ENCODE measurements at places on chromosomes 4 and X.
A peak's percentile ranks its signal among the peaks of the same experiment; 100 is the strongest.

DNA sequence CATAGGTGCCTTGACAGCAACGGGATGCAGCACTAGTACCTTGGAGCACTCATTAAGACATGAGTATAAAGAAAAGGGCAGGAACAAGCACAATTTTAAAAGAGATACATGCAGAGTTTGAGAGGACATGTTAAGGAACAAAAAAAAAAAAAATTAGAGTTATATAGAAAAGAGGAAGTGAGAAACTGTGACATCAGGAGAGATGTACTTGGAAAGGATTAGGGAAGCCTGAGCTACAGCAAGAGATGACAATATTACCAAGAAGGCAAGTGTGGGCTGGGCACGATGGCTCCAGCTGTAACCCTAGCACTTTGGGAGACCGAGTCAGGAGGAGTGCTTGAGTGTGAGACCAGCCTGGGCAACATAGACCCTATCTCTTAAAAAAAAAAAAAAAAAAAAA, 37.4 kb downstream of the GPR143 start:
- no peak for DNase-seq

- no peak for DNase-seq
These were observed 154.4 kb downstream of the EFHC2 start for GRCh38 chrX:44189116-44189515.

GRCh38 chr4:176198316-176198903, 3.0 kb upstream of the SPATA4 start:
- no peak for DNase-seq

GRCh38 chr4:79266136-79266535, 59.7 kb downstream of the NAA11 start:
- DNase-seq, result no peak

GRCh38 chrX:149540131-149540620, 636 bp upstream of the EOLA1 start:
- peak; percentile 84 for DNase-seq

- DNase-seq, result no peak
These were observed 9.6 kb upstream of the SLAIN2 start for GRCh38 chr4:48331577-48332330.

DNA sequence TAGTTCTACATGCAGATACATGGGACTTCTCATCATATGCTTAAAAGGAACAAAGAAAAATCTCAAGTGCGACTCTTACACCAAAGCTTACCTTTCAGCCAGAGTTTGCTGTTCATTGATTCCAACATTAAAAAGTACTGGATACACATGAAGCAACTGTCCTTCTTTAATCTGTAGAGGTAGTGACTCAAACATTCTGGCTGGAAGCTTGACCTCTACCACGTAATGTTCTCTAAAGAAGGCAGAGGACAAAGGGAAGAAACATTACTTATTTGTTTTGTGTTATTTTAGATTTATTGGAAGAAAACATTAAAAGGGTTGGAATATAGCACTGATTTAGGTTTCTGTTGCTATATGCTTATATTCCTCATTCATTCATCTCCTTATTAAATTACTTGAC, 476.1 kb downstream of the IL15 start:
- DNase-seq, result no peak

GRCh38 chr4:168920441-168921065, 89.5 kb downstream of the CBR4 start:
- no peak for DNase-seq

DNA sequence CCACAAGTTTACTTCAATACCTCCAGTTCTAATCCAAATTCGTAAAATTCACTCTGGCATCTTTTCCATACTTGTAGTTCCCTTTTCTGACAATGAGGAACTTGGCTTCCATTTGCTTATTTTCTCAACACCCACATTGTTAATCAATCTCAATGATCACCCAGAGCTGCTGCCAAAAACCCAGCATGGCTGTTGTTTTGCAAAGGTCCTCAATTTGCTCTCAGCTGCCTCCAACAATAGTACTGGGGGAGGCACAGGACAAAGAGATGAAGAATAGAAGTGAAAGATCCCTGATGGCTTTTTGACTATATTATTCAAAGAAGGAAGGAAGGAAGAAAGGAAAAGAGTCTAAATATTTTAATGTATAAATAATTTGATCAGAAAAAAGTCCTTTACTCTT, 847.8 kb downstream of the RAPGEF2 start:
- no peak for DNase-seq

DNA sequence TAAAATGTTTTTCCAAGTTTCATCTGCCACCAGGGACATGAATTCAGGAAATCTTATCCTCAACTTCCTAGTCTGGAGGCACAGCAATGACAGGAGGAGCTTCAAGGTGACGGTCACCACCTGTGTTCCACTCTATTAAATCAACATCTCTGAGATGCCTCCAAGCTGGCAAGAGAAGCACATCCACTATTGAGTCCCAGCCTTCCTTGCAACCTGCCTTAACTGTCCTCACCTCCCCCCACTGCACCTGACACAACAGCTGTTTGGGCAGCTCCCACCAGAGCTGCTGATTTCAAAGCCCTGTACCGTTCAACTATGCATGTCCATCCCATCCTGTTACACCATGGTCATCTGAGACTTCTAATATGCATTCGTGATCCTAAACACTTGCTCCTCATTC, 123.4 kb downstream of the COL25A1 start:
- DNase-seq, result no peak

DNA sequence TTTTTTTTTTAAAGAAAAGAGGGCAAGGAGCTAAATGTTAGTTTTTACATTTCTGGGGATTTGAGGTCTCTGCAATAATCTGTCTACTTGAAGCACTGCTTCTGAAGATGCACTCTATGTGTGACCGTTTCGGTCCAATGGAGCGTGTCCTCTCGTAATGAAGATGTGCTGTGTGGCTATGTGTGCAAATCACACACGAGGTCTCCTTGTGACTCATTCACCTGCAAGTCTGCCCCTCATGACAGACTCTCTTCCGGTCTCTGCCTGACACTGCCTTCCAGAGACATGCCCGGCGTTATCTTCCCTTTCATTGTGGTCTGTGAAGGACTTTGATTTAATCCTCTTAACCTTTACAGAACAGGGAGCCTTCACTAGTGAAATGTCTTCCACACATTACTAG, 84.3 kb downstream of the TRAM1L1 start:
- no peak for DNase-seq

- DNase-seq, result no peak
These were observed 145.1 kb upstream of the CTSO start for GRCh38 chr4:156098805-156099204.

GRCh38 chr4:81030981-81031791, 678 bp downstream of the BMP3 start:
- DNase-seq, result no peak

GRCh38 chrX:53674581-53674980, 11.9 kb downstream of the HUWE1 start:
- DNase-seq, result no peak

- DNase-seq, result no peak
These were observed 827 bp downstream of the PORCN start for GRCh38 chrX:48509619-48510018.

DNA sequence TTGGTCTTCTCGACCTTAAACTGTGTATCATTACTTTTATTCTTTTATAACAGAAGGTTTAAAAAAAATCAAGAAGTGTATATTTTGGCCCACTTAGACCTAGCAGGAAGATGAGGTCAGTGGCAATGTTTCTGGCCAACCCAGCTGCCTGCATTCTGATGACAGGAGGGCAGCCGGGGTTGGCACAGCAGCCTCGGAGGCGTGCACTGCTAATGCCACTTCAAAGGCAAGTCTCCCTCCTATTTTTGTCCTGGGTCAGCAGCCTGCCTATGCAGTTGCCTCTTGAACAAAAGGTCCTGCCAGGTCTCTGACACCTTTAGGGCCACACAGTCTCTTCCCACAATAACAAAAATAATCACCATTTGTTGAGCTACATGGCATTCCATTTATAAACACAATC, 89.4 kb upstream of the MYOZ2 start:
- DNase-seq, result no peak

GRCh38 chr4:1842339-1842895, 13.5 kb downstream of the LETM1 start:
- no peak for DNase-seq

DNA sequence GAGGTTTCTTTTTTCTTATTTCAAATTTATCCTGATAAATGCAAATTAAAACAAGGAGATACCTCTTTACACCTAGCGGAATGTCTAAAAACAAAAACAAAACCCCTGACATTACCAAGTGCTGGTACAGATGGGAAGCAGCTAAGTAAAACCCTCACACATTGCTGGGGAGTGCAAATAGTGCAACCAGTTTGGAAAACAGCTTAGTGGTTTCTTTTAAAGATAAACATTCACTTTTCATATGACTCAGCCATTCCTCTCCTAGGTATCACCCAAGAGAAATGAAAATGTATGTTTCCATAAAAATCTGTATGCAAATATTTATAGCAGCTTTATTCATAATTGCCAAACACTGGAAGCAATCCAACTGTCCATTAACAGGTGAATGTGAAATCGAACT, 84.1 kb upstream of the HELT start:
- DNase-seq, result no peak

DNA sequence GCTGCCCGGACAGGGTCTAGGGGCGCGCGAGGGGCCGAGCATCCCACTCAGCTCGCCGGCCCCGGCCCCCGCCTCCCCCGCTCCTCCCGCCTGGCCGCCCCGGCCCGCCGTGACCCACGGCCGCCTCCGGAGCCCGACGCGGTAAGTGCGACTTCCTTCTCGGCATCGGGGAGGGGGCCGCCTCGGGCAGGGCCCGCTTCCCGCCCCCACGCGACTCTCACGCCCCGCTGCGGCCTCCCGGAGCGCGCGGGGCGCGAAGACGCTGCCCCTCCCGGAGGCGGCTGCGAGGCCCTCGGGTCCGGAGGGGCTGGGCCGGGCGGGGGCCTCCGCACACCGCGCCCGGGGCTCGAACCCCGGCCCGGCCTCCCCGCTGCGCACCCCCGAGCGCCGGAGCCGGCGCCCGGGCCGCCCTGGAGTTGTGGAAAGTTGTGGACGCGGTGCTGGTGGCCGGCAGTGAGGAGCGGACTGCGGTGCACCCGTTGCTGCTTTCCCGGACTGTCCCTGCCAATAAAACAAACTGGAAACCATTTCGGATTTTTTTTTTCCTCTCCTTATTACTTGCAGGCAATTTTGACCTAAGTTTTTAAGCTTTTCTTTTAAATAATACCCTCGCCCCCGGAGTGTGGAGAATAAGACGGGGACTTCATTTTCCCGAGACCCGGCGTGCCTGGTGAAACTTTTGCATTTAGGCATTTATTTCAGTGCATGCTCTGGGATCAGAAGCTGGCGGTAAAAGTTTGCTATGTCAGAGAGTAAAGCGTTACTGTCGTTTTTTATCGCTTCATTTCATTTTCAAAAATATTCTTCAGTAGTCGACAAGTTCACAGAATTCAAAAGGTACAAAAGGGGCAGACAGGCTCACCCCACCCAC, 13.0 kb upstream of the TMEM156 start:
- peak; percentile 52 for DNase-seq

DNA sequence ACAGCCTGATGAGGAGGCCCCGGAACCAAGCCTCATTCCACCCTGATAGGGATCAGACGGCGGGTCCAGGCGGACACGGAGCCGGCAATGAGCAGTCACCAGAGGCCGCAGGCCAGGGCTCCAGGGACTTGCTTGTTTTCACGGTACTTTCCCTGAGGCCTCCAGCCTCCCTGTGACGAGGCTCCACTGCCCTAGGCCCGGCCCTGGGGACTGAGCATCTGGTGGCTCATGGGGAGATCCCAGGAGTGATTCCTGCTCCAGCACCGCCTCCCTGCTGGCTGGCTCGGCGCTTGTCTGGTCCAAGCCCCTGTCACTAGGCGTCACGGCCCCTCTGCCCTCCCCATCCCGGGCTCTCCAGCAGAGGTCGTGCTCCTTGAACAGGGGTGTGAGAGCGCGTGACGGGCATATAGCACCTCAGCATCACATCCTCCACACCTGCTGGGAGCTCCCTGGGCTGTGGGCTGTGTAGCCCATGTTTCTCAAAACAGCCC, 14.1 kb downstream of the HTRA3 start:
- DNase-seq, result no peak

DNA sequence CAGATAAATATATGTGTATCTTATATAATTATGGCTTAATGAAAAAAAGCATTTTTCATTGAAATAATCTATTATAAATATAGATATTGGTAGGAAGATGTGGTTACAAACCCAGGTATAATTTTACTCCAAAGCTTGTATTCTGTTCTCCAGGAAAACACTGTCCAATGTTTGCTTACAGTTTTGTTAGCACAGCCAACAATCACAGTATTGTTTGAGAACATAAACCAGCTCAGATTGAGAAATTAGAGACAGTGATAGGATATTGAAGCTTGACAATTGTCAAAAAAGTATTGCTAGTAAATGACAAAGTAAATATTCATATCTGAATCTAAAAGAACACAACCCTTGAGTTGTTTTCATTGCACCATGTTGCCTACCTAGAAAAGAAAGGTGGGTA, 228.8 kb downstream of the ADGRL3 start:
- DNase-seq, result no peak

DNA sequence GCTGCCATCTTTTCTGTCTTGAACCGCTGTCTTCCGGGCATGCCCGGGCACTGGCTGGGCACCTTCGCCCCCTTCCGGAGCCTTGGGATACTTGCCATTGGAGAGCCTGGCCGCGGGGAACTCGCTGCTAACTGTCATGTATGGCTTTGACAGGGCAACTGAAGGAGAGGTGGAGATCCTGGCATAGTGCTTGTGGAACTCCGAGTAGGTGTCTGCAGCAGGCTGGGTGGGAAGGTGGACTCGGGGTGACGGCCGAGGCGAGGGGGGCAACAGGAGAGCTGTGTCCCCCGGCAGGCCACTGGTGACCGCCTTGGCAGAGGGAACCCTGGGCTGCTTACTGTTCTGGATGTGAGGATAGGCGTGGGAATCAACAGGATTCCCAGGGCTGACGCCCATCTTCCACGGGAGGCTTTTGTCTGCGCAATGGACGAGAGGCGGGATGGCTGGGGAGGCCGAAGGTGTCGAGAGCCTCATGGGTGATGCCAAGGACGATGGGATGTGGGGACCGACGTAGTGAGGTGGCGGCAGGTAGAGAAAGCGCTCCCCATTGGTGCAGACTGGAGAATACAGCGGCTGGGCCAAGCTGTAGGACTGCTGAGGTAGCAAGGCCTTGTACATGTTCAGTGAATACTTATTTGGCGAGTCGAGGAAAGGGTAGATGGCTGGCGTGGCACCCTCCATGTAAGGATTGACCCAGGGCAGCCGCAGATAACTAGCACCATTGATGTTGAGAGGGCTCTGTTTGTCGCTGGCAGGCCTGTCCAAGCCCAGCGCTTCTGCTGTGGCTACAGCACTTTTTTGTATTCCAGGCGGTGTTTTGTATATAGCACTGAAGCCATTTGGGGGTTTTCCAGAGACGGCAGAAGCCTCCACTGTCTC, 23.4 kb downstream of the BCOR start:
- DNase-seq, result no peak

GRCh38 chrX:150438165-150438564, 75.0 kb downstream of the MAMLD1 start:
- no peak for DNase-seq

- DNase-seq, result peak; percentile 6
These were observed 37.7 kb downstream of the ANTXR2 start for GRCh38 chr4:80035336-80035735.

GRCh38 chrX:72048510-72049455, 82.9 kb downstream of the RTL5 start:
- peak; percentile 7 for DNase-seq

Data from central memory CD4-positive, alpha-beta T cell (primary cell).